Activated T-cell treated with anti-CD3 and anti-CD28 coated beads for 4 hours (primary cell): ENCODE measurements at places on chromosomes 2 and 18.

DNA sequence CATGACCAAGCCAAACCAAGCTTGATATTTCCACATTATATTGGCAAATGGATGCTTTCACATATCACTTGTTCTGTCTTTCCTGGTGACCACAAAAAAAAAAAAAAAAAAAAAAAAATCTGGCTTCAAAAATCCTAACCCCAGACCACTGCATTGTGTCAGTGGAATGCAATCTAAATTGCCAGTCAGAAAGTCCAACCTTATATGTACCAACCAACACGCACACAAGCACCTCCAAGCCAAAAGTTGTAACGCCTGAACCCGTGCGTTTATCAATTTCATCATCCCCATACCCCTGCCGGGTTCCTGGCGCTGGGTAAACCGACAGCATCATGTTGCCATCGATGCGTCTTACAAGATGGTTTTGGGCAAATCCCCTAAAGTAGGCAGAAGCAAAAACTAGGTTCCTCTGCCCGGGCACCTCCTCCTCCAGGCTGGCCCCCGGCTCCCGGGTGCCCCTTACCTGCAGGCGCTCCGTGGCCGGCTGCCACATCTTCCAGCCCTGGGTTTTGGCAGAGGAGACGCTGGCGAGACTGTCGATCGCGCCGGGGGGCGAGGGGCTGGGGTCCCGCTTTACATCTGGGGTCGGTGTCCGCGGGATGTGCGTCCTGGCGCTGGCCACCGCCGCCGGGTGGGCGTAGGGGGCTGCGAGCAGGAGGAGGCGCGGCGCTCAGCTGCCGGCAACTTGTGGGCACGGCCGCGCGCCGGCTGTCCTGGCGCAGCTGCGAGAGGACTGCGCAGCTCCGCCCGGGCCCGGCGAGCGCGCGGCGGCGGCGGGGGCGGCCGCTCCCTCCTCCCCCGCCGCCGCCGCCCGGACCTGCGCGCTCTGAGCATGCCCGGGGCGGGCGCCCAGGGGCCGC is at the start of gene PID1:
PID1 (minus strand) TSS at position 737 of the 860 bp plus-strand sequence; CDS start at position 493, 244 bp downstream.
- no peak for DNase-seq

DNA sequence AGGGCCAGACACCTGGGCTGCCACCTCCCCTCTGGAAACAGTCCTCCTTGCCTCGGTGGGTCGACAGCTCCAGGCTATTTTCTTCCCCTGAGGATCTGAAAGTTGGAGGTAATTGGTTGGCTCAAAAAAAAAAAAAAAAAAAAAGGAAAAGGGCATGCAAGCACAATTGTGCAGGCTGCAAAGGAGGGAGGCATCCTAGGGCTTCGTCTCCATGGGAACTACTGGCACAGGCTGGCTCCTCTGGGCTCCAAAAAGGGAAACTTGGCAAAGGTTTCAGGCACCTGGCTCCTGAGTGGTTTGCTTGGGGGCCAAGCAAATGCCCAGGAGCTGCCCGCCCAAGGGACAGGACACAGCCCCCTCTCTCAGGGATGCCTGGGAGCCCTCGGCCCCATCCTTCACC is 1.1 kb upstream of the KCNIP3 start:
- DNase-seq = no peak

GRCh38 chr2:61853086-61853846 is 594 bp downstream of the FAM161A start:
- DNase-seq = no peak

- no peak for DNase-seq
Measured at GRCh38 chr18:22368021-22368420, 49.7 kb downstream of the CTAGE1 start.

DNA sequence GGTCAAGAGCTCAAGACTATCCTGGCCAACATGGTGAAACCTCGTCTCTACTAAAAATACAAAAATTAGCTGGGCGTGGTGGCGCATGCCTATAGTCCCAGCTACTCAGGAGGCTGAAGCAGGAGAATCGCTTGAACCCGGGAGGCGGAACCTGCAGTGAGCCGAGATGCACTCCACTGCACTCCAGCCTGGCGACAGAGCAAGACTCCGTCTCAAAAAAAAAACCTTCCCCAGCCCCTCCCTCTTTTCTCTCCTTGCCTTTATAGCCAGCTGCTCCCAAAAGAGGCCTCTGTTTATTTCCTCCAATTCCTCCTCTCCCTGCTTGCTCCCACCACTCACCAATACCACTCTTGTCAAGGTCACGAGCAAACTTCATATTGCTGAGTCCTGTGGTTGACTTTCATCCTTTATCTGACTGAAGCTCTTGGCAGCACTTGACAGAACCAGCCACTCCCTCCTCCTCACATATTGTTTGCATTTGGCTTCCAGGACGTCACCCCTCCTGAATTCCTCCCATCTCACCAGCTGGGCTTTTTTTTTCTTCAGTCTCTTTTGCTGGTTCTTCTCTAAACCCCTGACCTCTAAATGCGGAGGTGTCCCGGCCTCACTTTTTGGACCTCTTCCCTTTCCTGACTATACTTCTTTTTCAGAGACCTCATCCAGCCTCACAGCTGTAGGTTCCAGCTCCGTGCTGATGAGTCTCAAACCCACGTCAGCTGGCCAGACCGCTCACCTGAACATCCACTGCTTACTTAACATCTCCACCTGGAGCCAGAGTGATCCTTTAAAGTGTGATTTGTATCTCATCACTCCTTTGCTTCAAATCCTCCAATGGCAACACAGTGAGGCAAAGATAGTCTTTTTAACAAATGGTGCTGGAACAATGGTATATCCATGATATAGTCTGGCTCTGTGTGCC is 84.6 kb upstream of the CAB39 start:
- no peak for DNase-seq

GRCh38 chr2:48107326-48107925 is 201.1 kb upstream of the FBXO11 start:
- no peak for DNase-seq

DNA sequence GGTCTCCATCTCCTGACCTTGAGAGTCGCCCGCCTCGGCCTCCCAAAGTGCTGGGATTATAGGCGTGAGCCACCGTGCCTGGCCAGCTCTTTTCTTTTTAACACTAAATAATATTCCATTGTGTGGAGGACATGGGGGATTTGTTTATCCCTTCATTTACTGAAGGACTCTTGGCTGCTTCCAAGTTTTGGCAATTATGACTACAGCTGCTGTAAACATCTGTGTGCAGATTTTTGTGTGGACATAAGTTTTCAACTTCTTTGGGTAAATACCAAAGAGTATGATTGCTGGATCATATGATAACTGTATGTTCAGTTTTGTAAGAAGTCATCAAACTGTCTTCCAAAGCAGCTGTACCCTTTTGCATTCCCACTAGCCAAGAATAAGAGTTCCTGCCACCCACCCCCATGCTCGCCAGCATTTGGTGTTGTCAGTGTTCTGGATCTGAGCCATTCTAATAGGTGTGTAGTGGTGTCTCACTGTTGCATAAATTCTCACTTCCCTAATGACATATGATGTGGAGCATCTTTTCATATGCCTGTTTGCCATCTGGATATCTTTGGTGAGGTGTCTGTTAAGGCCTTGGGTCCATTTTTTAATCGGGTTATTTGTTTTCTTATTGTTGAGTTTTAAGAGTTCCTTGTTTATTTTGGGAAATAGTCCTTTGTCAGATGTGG is 52.2 kb downstream of the TNFRSF11A start:
- no peak for DNase-seq

GRCh38 chr2:192010073-192010472 is 163.2 kb upstream of the CAVIN2 start:
- no peak for DNase-seq

DNA sequence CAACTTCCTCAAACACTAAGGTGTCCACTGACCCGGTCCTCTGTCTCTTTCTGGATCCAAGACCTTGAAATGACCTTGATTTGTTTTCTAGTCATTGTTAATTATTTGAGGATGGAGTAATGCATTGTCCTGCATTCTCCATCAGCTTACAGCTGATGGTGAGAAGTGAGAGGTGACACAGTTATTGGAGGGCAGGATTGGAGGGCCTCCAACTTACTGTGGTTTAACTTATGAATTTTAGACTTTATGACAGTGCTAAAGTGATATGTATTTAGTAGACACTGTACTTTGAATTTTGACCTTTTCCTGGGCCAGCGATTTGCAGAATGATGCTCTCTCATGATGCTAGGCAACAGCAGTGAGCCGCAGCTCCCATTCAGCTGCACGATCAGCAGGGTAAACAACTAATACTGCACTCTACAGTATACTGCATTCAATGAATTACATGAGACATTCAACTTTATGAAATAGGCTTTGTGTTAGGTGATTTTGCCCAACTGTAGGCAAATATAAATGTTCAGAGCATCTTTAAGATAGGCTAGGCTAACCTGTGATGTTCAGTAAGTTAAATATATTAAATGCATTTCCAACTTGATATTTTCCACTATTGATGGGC is 200.0 kb upstream of the MEX3C start:
- DNase-seq = no peak
